Left forelimb (tissue), 1 donor: ENCODE measurements at places on chromosomes 3 and 15.

DNA sequence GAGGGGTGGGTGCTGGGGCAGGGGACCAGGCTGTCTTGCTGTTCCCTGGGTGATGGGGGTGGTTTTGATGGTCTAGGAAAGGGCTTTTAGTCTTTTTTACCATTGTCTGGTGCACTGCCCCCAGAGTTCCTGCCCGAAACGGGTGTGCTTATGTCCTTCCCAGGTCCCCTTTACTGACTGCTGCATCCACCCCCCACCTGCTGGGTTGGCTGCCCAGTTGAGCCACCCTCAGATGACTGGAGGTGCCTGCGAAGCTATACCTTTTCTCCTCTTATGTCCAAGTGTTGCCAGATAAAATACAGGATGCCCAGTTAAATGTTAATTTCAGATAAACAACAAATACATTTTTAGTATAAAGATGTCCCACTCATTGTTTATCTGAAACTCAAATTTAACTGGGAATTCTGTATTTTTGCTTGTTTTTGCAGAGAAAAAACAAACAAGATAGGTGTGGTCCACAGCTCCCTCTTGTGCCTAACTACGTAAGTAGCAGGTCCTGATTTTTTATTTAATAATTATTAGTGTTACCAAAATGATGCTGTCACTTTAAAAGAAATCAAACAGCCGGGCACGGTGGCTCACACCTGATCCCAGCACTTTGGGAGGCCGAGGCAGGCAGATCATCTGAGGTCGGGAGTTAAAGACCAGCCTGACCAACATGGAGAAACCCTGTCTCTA, 6.1 kb upstream of the RPP14 start:
- DNase-seq: no peak

DNA sequence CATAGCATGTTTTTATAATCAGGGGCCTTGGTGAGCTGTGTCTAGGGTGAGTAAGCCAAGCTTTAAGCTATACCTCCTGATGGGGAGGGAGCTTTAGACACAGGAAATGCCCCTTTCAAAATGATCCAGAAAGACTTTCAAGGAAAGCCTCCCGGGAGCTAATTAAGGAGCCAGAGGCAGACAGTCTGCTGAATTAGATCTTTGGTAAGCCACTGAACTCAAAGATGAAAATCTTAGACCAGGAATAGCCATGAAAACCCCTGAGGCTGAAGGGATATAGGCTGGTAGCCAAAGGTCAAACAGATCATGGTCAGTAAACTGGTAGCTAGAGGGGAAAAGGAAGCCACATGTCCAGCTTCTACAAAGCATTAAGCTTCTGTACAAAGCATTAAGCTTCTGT, 42.7 kb upstream of the GAP43 start:
- no peak for DNase-seq

GRCh38 chr15:86432861-86433260, 353.2 kb downstream of the AGBL1 start:
- no peak for DNase-seq

DNA sequence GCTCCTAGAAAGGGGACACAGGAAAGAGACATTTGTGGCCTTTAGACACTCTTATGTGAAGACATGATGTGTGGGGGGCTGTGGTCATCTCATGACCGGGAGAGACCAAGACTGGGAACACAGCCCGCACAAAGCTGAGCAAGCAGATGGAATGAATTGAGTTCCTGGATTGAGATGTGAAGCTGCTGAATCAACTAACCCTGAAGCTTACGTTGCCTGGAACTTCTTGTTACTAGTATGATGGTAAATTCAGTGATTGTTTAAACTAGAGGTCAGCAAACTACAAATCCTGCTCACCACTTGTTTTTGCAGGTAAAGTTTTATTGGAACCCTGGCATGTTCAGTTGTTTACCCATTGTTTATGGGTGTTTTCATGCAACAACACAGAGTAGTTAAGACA, 83.4 kb upstream of the BHLHE40 start:
- no peak for DNase-seq

- DNase-seq: no peak
Observed at GRCh38 chr3:162777118-162777517, 1280.5 kb downstream of the OTOL1 start.

DNA sequence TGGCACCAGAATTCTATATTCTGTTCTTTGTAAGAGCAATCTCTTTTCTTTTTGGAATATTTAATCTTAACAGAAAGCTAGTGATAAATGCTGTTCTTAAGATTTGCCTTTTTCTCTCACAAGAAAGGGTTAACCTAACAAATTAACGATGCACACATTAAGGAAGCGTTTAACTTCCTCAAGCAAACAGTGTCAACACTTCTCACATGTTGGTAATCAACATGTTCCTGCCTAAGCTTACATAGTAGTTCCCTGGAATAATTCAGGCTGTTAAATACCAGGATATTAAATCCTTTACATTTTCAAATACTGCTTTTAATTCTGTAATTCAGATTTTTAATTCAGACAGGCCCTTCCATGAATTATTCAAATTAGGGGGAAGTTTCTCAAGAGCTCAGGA, 67.4 kb upstream of the RPL35A start:
- no peak for DNase-seq

DNA sequence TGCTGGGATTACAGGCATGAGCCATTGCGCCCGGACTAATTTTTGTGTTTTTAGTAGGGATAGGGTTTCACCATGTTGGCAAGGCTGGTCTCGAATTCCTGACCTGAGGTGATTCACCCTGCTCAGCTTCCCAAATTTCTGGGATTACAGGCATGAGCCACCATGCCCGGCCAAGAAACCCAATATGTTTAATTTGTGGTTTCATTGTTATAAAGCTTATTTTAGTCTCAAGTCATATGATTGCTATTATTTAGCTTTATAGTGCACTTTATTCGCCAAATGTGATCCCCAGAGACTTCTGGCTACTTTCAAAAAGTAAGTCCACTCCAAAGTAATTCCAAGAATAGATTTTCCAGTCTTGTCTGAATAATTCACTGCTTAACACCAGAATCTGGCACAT, 19.3 kb upstream of the SLC4A7 start:
- no peak for DNase-seq
